ENCODE measurements at places on chromosomes 2 and 18.

- no peak for DNase-seq
Observed at GRCh38 chr2:180980943-180981911, 822 bp downstream of the UBE2E3 start.

DNA sequence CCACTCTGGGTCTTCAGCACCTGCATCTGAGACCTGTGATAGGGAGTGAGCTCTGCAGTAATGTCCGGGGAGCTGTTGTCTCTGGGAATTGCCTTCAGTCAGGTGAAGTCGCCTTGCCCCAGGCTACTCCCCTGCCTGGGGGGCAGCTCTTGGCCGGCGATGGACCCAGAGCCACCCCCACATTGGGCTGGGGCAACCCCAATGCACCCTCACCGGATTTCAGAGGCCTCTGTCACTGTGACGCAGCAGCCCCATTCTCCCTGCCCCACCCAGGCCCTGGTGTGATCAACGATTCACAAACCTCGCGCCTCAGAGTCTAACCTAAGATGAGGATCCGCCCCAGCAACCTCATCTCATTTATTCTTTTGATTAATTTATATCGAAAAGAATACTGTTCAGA is 303.6 kb downstream of the NDUFA10 start:
- no peak for DNase-seq

- no peak for DNase-seq
Observed at GRCh38 chr2:88603146-88603545, 24.1 kb downstream of the EIF2AK3 start.

- DNase-seq = no peak
Observed at GRCh38 chr2:138107288-138107687, 143.0 kb downstream of the HNMT start.

- no peak for DNase-seq
Observed at GRCh38 chr2:220353897-220354296, 726.5 kb downstream of the SLC4A3 start.

DNA sequence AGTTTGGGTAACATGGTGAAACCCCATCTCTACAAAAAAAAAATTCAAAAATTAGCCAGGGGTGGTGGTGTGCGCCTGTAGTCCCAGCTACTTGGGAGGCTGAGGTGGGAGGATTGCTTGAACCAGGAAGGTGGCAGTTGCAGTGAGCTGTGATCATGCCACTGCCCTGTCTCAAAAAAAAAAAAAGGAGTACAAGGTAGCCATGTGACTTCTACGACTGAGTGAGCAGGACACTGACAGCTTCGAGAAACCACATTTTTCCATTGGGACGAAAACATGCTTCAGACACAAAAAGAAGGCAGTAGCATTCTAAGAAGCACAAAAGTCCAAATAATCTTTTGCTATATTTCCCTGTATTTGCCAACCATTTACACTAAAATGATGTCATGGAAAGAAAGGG is 19.7 kb upstream of the IKZF2 start:
- no peak for DNase-seq

GRCh38 chr18:55237660-55238059 is 278.4 kb upstream of the CCDC68 start:
- DNase-seq = peak; percentile 35

GRCh38 chr2:26970244-26970927 is at the start of gene MAPRE3:
TSS of gene MAPRE3 (plus strand) at chr2:26970637. CDS start at chr2:27022219, 51,582 bp downstream.
- DNase-seq = peak; percentile 94

GRCh38 chr2:72051971-72052505 is 95.6 kb downstream of the CYP26B1 start:
- DNase-seq = no peak

DNA sequence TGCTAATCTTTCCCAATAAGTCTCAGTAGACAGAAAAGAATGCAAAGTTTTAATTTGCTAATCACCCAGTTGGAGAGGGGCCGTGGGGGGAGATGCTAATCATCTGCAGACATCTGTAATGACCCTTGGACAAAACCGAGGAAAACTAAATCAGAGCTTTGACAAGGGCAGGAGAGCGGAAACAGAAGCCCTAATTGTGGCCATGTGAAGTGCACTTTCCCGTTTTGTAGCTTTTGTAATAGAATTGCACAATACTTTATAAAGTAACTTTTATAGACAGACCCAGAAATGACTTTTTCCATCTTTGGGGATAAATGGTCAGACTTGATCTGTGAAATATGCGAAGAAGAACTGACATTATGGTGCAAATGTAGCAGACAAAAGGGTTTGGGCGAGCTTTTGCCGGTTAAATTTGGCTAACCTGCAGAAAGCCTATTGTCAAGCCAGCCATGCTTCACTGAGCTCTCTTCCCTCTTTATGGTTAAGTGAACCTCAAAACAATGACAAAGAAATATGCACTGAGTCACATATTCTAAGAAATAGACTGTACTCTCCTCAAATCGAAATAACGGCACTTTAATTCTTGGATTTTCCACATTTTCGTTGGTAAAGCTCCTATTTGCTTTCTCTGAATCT is 980.1 kb upstream of the POU3F3 start:
- no peak for DNase-seq

DNA sequence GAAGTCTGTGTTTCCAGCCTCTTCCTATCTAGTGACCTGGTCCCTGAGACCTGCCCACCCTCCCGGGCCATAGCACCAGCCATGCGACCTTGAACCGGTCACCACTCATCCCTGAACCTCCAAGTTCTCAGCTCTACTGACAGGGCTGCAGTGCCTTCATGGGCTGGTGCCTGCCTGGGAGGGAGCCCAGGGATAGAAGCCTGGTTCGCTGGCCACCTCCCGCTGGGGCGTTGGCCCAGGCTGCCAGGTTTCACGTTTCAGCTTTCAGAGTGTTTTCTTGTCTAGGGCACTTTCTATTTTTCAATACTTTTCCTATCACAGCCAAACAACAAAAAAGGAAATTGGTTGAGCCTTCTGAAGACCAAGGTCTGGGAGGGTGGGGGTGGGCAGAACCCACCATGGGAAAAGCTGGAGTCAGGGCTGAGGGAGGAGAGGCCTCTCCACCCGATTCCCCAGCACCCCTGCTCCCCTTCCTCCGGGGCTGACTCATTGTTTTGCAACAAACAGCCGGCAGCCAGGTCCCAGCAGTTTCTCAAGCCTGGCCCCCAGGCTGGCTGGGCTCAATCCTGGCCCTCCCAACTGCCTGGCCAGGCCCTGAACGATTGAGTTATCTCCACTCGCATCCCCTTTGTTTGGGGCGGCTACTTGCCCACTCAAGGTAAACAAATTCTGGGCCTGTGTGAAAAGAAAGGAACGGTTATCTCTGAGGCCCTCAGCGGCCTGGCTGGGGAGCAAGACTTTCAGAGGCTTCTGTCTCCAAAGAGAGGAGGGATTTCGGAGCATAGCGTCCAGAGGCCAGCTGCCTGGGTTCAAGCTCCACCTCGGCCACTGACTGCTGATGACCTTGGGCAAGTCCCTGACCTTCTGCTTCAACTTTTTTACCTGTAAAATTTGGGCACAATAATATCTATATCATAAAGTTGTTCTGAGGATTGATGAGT is 47.5 kb downstream of the ZFP36L2 start:
- DNase-seq = no peak

- no peak for DNase-seq
Observed at GRCh38 chr2:8255448-8255800, 426.4 kb upstream of the ID2 start.

DNA sequence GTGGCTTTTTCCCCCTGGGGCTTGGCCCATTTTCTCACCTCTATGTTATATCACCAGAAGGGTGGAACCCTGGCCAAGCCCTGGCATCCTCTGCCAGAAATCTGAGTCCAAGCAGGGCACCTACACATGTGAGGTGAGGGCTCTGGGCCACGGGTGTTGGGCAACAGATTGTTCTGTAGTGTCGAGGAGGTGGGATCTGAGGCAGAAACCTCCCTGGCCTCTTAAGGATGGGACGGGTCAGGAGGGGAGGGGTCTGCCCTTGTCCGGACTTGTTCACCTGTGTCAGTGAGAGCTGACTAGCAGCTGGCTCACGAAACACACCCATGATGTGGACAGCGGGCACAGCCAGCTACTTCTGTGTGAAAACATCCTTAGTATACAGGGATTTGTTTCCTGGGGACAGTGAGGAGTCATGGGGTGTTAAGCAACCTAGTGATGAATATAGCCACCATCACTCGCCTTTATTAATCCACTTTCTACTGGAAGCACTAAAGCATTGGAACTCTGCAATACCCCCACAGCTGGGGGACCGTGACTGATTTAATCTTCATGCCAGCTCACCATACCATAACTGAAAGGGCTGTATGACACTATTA is 35.6 kb downstream of the EPAS1 start:
- no peak for DNase-seq

DNA sequence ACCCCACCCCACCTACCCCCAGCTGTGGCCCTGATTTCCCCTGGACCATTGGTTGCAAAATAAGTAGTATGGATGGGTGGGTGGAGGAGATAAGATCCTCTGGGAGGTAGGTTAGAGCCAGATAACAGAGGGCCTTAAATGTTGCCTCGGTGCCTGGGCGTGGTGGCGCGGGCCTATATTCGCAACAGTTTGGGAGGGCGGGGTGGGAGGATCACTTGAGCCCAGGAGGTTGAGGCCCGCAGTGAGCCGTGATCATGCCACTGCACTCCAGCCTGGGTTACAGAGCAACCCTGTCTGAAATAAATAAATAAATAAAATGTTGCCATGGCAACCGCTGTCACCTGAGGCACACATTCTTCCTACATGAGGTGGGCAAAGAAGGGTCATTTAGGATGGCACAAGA is 103.3 kb upstream of the GATA6 start:
- no peak for DNase-seq

DNA sequence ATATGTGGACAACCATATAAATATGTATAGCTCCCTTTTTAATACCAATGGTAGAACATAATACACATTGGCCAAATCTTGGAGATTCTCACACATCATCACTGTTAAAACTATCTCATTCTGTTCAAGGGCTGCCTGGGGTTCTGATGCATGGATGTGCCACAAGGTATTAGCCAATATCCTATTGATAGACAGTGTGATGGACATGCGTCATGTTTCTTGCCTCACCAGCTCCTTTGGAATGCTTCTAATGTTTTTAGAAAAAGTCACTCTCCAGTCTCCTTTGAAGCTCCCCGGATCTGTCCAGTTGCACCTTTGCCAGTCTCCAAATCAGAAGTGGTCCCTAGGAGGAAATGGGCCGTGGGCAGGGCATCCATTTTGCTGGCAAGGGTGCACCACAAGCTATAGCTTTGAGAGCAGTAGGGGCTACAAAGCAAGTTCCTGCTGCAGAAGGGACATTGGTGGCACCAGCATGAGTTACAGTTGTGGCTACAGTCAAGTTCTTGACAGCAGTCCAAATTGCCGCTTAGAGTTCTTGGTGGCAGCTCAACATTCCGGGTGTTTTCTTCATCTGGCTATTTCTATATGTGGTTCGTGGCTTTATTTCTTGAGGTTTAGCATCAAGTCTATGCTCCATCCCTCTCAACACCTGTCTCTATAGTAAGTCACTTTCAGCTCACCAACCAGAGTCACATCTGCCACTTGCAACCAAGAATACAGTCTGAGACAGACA is 25.1 kb upstream of the ATRAID start:
- no peak for DNase-seq

DNA sequence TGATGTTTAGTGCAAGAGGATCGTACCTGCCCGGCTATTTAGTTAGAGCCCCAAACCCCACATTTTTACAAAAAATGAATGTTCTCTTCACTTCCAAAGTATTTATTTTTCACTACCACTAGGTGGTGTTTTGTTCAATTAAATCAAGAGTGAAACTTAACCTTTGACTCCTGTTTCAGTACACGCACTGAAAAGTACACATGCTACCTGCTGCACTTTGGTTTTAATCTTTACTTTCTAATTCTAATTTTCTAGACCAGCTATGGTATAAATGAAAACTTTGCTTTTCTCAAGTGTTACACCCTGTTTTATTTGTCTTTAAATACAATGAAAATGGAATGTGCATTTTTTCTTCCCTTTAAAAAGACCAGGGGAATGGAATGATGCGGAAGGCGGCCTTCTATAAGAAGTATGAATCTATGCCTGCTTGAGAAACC is 31.4 kb upstream of the CHN1 start:
- DNase-seq = no peak

DNA sequence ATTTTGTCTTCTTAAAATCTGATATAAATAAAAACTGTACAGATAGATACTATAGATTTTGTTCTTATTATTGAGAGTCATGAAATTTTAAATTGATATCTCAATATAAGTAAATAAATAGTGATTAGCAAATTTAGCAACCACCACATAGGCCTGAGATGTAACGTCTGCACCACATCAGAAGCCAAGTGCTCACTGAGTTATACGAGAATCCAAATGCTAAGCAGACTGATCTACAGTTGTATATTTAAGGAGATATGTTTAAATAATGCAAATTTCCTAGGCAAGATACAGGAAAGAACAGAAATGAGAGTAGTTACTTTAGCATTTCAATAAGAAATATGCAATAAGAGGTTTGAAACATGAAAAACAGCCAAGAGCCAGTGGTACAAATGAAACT is 85.2 kb upstream of the UNC80 start:
- DNase-seq = no peak

- no peak for DNase-seq
Observed at GRCh38 chr2:114614592-114614991, 172.2 kb downstream of the DPP10 start.

DNA sequence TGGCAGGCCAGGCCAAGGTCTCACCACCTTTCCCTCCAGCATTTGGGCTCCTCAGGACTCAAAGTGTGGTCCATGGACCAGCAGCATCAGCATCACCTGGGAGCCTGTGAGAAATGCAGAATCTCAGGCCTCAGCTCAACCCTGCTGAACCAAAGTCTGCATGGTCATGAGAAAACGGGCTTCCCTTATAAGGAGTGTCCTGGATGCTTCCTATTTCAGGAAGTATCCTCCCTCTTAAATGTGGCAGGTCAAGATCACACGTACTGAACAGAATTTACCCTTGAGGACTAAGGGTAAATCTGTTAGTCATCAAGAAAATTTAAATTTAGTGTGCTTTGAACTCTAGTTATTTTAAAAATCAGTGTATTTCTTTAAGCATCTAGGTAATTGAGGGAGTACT is 11.8 kb downstream of the CD8A start:
- DNase-seq = no peak

DNA sequence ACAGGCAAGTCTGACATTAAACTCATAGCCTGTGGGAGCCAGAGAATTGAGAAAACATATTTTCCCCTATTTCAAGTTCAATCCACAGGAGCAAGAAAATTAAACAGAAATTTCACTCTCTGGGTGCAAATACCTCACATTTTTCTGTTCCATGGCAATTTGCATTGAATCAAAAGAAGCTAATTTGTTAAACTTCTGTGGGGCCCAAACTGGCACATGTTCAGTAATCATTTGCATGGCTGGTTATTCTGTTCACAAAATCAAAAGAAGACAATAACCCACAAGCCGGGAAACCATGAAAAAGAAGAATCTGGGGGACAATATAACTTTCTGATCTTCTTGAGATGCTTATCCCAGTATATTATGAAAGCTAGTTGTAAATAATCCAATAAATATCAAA is 363.1 kb downstream of the LRP1B start:
- DNase-seq = no peak

GRCh38 chr2:180416627-180417026 is 409.5 kb upstream of the CWC22 start:
- DNase-seq = no peak

DNA sequence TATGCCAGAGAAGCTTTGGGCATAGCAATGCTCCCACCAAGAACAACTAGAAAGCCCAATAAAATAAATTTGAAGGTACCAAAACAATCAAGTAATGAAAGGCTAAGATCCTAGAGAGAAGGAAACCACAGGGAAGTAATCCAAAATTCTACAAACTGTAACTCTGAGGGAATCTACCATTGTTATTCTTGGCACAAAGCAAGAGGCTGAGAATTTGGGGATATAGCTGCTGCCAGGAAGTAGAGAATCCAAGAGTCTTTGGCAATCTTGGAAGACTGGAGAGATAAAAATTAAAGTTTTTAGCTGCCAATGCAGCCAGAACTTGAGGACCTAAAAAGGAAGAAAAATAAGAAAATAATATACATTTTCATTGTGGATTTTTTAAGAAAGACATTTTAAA is 68.5 kb downstream of the PIGN start:
- DNase-seq = no peak
